ENCODE measurements at places on chromosomes 6 and 20.

DNA sequence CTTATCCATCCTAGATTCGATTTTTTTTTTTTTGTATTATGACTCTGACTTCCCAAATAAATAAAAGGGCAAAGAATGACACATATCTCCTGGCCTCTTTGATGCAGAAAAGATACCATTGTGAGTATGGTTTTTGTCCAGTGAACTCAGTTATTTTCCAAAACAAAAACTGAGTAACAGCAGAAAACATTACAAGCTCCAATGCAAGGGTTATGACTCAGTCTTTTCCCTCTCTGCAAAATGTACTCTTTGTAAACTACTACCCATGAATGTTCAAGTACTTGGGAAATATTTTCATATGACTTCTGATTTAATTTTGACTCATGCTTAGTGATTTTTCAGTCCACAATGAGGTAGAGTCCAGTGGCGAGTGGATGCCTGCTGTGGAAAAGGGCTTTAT is 355.3 kb downstream of the RNF144B start:
- no peak for DNase-seq

DNA sequence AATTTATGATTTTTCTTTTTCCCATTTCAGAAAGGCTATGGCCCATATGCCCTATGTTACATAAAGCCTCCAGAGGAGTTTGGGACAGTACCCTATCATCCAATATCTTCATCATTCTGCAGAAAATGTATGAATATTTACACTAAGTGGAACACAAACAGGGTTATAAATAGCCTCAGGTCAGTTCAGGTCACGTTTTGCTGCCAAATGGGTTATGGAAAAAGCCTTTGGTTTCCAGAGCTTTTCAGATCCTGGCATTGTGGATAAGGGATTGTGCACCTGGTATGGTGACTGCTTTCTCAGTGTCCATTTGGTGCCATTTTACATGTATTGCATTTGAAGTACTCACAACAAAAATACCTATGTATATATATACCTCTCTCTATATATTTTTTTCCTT is 29.4 kb downstream of the UTRN start:
- DNase-seq: no peak

DNA sequence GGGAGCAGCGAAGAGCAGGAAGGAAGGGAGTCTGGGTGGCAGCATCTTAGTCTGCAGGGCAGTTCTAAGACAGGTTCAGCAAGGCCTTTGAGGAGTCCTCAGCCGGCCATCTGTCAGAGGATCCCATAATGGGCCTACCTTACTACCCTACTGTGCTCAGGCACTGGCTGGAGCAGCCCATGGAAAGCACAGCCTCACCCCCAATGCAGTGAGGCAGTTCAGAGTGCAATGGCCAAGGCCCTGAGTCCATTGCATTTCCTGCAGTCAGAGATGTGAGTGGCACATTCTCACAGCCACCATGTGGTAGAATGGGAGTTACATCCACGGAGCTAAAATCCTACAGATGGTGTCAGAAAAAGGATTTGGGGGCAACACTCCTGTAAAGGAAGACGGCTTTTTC is 19.4 kb upstream of the OVOL2 start:
- no peak for DNase-seq

- no peak for DNase-seq
Measured at GRCh38 chr6:36949636-36950035, 4.9 kb upstream of the PI16 start.

DNA sequence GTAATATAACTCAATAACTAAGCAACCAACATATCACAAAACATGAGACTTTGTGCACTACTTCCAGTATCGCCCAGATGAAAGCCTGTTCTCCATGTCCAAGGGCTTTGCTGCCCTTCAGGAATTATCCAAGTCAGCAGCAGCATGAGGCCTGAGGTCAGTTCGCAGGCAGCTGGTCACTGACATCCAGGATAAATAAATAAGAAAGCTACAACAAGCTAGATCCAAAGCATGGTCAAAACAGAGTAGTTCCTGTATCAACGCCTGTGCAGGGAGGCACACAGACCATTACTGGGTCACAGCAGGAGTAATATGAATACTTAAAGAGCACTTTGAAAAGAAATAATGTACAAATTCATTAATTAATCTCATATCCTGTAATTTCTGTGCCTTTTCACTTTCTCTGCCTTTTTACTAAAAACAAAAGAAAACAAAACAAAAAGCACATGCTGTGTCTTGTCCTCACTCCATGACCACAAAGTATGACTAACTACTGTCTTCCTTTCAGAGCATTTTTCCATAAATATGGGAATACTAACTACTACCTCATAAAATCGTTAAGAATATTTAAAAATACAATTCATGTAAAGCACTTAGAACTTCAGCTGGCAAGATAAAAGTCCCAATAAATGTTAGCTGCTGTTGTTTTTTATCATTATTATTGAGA is 374.9 kb upstream of the IRAK1BP1 start:
- no peak for DNase-seq

GRCh38 chr20:50921803-50922501 is 9.3 kb downstream of the ADNP start:
- DNase-seq: no peak

DNA sequence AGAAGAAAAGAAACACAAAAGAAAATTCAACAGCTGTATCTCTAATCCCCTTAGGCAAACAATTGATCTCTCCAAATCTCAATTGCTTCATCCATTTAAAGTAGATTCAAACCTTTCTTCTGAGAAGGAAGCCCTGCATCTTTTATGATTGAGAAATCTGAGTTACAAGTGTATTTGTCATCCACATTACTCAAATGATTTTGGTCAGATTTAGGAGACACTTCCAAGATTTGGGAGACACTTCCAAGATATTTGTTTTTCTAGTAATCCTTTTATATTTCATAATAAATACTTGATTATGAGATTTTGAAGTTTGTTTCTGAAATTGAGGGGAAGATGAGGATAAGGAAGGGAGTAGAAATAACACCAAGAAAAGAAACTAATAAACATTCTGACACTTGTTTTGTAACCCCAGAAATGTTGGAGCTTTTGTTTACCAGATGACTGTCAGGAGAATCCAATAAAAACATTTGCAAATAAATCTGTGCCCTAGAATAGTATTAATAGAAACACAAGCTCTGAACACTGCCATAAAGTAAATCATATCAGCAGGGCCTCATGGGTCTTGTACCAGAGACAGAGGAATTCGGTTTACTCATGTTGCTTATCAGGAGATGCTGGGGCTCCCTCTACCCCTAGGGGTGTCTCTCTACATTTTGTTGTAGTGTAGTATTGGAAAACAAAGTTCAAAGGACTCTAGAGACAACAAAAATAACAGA is 314.3 kb upstream of the NT5E start:
- DNase-seq: no peak

GRCh38 chr20:49549801-49550551 is 18.0 kb downstream of the PTGIS start:
- no peak for DNase-seq

DNA sequence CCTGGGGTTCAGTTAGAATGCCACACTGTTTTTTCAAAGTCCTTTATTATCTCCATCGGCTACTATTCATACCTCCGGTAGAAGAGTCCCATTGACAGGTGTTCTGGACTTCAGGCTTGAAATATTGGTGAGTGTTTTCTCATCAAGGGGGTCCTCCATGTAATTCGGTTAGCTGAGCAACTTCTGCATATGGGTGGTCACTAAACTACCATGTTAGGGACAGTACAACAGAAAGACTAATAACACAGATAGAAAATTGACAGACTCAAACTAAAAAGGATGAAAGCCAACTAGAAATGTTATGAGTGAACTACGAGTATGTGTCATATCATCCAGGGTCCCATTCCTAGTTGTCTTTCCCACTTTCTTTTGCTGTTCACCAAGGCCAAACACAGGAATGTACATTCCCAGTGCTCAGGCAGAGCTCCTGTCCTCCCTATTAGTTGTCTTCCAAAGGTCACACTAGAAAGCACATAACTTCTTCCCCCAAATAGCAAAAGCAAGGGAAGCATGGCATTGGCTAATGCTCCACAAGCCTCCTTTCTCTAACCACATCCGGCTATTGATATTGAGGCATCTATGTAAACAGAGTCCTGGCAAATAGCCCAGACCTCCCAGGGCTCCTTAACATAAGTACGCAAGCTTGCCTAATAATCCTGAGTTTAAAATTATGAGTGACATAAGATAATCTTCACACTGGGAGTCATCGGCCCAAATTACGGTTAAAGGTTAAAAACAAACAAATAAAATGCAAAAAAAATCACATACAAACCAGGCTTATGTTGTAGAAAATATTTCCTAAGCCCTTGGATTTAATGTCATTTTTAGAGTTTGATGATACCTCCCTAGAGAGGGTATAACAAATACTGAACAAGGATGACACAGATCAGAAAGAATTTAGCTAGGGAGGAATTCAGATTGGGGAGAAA is 13.2 kb downstream of the CCN2 start:
- DNase-seq: no peak

GRCh38 chr20:46951405-46951804 is 56.8 kb downstream of the EYA2 start:
- no peak for DNase-seq

DNA sequence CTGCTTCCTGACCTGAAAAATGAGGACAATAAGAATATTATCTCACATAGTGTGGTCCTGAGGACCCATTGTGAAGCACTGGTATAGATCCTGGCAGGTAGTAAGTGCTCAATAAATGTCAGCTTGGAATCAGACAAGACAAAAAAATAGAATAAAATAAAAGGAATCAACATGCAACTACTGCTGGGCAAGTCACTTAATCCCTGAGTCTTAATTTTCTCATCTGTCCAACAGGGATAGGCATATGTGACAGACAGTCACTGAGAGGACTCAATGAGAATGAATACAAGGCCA is 38.0 kb upstream of the PIM1 start:
- DNase-seq: no peak

DNA sequence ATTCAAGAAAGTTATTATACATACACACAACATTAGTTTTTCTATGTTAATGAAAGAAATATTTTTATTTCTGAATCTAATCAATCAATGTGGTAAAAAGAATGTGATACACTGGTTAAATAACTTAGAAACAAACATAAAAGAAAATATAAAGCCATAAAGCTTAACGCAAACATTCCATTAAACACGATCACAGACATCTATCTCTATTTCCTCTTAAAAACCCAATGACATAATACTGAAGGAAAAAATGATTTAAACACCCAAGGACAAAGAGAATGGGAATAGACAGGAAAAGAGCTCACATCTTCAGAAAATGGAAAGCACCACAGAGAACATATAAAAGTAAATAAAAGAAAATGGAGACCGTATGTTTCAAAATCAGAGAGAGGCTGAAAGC is 19.4 kb downstream of the ZUP1 start:
- no peak for DNase-seq

- no peak for DNase-seq
Measured at GRCh38 chr6:137673603-137674002, 179.4 kb upstream of the OLIG3 start.

- peak; percentile 52 for DNase-seq
Measured at GRCh38 chr6:169158174-169158573, 95.5 kb downstream of the THBS2 start.

- no peak for DNase-seq
Measured at GRCh38 chr6:167510648-167511047, 185.8 kb downstream of the TTLL2 start.

- DNase-seq: no peak
Measured at GRCh38 chr20:41889126-41889843, 271.1 kb upstream of the CHD6 start.

GRCh38 chr6:111823831-111824607 is 49.2 kb downstream of the FYN start:
- DNase-seq: no peak

GRCh38 chr20:41047975-41048305 is 19.3 kb downstream of the TOP1 start:
- DNase-seq: no peak

- DNase-seq: no peak
Measured at GRCh38 chr6:111812060-111813038, 60.9 kb downstream of the FYN start.

DNA sequence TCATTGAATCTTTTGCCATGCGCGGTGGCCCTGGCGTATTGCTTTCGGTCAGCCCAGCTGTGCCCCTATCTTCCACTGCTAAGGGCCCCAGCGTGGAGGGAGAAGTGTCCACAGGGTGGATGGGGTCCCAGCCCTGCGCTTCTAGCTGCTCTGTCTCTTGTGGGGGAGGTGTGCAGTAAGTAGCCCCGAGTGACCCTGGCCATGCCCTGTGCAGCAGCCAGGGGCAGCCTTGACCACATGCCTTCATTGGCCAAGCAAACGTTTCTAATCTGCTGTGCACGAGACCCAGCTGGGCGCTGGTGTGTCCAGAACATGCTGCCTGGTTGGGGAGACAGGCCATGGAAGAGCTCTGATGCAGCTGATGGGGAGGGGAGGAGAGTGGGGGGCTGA is 13.6 kb downstream of the TMEM181 start:
- no peak for DNase-seq

GRCh38 chr6:90859612-90860011 is 272.7 kb upstream of the MAP3K7 start:
- DNase-seq: no peak

- DNase-seq: no peak
Measured at GRCh38 chr6:76788155-76788554, 675.1 kb downstream of the HTR1B start.

DNA sequence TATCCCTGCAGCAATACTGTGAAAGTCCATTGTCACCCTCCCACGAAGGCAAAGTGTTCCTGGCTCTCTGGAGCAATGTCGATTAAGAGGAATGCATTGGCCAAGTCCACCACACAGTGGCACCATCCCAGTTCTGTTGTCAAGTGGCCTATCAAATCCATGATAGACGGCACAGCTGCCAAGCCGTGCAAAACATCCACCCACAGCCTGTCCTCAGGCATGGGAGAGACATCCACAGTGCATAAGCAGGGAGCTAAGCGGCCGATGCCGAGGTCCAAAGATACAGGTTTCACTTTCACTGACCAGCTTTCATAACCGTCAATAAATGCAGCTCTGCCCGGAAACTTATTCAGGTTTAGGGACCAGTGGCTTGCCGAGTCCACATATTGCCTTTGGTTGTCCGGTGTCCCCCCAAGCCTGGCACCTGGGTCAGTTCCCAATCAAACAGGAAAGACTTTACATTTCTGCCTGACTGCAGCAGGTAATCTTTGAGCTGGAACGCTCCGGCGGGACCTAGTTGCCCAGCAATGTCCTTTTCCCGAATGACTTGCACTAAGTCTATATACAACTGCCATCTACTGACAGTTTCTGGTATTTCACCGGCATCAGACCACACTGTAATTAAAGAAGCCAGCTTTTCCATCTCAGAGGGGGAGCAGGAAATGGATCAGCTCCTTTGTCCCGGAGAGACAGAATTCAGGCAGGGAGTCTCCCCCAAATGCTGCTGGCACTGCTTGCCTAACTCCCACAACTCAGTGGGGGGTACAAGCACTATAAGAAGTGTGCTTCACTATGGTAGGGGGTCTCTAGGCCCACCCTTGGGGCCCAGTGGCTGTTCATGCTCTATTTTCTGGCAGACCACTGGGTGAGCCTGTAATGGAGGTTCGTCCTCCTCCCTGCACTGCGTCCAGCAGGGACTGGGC is 6.3 kb downstream of the ZKSCAN3 start:
- peak; percentile 63 for DNase-seq

Data from left ventricle myocardium inferior (tissue), 1 donor.